ENCODE measurements at places on chromosomes 5 and 9.

DNA sequence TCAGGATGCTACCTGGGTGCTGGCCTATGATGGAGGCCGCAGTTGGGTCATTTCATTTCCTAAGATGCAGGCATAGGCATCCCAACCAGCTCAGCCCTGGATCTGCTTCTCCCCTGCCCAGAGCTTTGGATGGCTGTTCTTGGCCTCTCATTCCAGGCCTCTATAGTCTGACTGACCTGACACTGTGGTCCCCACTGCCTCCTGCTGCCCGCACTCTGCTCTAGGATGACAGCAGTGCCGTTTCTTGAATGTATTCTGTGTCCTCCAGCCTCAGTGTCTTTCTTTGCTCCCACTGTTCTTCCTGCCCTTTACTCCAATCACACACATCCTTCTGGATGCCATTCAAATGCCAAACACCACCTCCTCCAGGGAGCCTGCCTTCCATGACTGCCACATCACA is 235.7 kb downstream of the HSPA4 start:
- DNase-seq, result no peak

- no peak for DNase-seq
Observed at GRCh38 chr5:142816531-142817430, 46.6 kb downstream of the ARHGAP26 start.

- no peak for DNase-seq
Observed at GRCh38 chr5:40235471-40236400, 444.0 kb upstream of the PTGER4 start.

DNA sequence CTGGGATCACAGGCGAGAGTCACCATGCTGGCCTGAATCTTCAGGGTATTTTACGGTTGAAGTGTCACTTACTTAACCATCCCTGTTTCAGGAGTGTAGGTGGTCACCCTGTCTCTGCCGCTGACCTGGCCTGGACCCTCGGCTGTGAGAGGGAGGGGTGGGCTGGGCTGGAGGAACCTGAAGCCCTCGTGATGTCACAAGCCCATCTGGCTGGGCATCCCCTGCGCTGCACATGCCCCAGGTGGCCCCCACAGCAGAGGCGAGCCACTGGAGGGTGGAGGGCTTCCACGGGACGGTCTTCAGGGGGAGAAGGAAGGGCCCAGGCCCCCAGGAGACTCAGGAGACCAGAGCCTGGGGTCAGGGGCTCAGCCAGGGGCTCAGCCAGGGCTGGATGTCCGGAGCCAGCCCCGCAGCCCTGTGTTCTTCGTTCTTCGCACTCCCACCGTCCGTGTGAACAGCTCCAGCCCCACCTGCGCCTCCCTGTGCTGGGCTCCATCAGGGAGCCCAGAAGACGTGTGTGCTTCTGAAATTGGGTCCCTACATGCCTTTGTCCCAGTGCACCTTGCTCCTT is 7.6 kb upstream of the AHRR start:
- DNase-seq, result no peak

- no peak for DNase-seq
Observed at GRCh38 chr5:42858031-42858643, 46.4 kb upstream of the SELENOP start.

DNA sequence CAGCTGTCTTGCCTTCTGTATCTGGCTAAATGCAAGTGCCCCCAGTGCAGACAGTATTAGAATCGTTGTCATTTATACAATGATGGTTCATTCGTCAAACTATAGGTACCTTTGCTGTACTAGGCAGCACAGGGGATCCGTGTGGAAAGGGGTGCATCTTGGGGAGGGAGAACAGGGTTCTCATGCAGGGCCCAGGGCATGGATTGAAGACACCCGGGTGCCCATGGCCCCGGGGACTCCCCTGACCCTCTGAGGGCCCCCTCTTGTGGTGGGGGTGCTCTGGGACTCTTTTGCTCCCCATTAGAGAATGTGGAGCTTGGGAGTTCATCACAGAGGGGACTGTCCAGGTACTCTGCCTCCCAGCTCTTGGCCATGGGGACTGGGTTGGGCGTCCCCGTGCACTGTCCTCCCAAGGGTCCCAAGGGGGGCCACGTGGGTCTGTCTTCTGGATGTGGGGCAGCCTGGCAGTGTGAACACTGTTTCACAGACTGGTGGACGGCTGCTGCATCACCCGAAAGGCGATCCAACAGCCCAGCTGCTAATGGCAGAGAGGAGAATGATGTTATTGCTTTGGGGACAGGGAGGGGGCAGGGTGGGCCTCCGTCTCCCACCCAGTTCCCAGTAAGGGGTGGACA is 36.9 kb upstream of the RXRA start:
- DNase-seq, result no peak
